PC-9 (cell line): ENCODE measurements at places on chromosomes 1 and 21.

DNA sequence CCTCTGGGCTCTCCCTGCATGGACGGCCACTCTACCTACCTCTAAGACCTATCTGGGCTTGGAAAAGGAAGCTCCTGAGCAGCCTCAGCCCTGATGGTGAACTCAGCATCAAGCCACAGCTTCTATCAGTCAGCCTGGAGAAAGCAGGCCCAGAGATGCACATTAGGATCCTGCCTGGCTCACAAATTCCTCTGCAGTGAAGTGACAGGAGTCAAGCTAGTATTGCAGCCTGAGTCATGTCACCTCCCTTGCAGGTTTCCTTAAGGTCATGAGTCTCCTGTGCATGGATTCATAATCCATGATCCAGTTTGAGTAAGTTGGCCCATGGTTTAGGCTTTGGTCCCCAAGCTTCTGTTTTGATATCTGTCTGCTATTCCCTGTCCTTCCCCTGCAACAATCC is 37.9 kb upstream of the DUSP10 start:
- DNase-seq: no peak

DNA sequence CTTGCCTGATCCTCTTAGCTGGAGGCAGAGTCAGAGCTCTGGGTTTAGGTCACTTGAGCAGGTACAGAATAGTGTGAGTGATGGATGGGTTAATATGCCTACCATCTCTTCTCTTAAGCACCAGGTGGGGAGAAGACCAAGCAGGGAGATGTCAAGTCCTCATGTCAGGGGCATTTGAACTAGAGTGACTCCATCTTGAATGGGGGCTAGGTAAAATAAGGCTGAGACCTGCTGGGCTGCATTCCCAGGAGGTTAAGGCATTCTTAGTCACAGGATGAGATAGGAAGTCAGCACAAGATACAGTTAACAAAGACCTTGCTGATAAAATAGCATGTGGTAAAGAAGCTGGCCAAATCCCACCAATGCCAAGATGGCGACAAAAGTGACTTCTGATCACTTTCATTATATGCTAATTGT is 77.4 kb upstream of the BTG3 start:
- peak; percentile 9 for DNase-seq

DNA sequence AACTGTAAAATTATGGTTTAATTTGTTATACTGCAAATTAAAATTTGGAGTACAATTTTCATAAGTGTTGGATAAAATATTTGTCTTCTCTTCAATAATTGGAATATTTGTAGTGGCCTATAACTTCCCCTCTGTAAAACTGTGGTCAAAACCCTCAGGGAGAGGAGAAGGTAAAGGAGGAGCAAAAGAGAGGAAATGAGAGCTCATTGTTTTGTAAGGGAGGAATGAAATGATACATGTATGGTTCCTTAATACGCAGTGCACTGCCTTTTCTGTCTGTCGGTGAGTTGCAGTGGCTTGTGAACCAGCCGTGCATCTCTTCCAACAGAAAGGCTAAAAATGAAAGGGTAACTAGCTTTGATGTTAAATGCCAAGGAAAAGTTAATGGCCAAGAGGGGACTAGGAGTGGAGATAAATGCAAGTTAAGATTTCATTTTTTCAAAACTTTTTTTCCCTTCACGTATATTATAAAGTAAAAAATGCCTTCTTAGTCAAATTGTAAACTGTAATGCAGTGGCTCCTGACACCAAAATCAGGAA is 26.4 kb downstream of the LRRC8D start:
- no peak for DNase-seq

DNA sequence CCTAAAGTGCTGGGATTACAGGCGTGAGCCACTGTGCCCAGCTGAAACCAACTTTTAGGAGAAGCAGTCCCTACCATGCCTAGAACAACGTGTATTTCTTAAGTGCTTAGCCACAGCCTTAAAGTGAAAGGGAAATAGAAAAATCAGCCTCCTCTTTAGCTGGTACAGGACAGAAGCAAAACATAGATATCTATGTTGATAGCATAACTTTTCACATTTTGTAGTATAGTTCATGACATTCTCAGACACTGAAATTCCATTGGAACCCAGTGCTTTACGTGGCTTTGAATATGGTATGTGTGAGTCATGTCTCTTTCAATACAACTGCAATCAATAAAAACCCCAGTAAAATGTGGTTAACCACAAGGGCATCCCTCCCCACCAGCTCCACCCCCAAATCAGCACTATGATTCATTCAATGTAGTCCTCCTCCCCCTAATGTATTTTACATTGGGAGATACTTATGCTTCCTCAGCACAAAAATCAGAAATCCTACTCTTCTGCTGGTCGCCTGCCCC is 32.1 kb downstream of the TGFB2 start:
- DNase-seq: peak; percentile 96

- no peak for DNase-seq
Observed at GRCh38 chr21:45727390-45727789, 83.9 kb downstream of the PCBP3 start.
